Pons (tissue), 1 donor: ENCODE measurements at places on chromosomes 12 and 14.

GRCh38 chr12:28497889-28498411, 307.7 kb downstream of the CCDC91 start:
- DNase-seq, result no peak

DNA sequence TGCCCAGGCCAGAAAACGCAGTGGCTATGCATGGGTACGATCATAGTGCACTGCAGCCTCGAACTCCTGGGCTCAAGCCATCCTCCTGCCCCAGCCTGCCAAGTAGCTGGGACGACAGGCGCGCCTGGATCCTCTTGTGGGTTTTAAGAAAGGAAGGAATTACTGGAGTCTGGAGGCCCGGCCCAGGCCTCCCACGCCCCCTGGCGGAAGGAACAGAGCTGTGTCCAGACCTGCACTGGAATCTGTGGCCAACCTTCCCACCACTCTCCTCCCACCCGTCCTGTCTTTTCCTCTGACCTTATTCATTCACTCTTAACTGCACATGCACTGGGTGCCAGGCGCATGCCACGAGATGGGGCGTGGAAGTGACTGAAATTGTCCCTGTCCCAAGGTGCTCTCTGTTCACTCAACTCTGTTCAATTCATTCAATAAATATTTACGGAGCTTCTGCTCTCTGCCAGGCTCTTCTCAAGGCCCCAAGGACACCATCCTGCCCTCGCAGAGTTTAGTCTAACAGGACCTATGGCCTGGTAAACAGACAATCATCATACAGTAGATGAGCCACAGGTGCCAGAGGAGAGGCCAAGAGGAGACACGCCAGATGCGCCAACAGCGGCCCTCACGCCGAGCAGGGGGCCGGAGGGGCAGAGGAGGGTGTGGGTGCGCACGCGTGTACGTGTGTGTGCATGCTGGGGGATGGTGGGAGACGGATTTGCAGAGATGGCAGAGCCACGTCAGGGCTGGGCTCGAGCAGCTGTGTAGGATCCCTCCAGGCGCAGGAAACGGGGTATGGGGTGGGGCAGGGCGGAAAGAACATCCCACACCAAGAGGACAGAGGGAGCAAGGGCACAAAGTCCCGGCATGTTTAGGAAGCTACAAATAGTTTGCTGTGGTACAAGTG, 13.7 kb upstream of the TMEM106C start:
- peak; percentile 26 for DNase-seq

- no peak for DNase-seq
Measured at GRCh38 chr12:91490667-91491311, 308.2 kb upstream of the DCN start.

- DNase-seq, result no peak
Measured at GRCh38 chr14:97916669-97917568, 1119.7 kb downstream of the VRK1 start.

DNA sequence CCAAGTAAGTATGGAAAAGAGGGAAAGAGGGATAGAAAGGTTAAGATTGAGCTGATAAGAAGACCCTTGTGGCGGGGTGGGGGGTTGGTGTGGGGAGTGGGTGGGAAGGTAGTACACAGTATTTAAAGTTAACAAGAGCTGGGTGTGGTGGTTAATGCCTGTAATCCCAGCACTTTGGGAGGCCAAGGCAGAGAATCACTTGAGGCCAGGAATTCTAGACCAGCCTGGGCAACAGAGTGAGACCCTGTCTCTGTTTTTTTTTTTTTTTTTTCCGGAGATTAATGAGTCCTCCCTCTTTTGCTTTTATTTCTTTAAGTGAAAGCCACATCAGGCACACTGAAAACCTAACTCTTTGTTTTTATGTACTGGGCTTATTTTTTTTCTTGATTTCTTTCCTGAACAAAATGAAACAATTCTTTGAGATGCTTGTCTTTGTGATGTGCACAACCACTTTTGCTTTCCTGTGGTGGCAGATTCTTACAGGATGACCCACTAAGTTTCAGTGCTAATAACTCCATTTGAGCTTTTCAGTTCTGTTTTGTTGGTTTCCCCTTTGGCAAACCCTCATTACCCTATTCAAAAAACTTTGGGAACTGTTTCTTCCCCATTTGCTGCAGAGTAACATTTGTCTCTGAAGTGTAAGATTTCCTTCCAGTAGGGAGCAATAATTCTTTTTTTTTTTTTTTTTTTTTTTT, 54.8 kb downstream of the WNK1 start:
- DNase-seq, result peak; percentile 56

DNA sequence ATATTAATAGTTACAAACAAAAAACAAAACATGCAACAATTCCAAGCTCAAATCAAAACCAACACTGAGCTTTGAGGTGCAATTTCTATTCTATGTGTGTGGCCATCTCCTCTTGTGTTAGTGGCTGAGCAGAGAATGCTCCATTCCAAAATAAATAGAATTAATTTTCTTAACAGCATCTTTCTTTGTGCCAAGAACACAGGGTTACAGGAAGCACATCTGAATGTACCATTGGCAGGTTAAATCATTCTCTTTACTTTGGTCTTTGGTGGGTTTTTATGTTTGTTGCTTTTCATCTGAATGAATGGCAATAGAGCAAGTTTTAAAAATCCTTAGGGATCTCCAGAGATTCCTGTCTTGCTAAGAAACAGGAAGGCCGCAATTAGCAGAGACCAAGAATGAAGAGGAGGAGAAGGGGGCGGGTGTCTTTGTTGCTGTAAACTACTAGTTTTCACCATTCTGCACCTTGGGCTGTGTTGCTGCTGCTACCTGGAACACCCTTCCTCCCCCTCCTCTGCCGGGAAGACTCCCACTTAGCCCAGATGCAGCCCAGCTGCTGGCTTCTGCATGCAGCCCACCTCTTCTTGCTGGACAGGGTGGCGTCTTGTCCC, 165.0 kb downstream of the RGS6 start:
- no peak for DNase-seq

- no peak for DNase-seq
Measured at GRCh38 chr12:57535764-57536596, 11.0 kb downstream of the DCTN2 start.

DNA sequence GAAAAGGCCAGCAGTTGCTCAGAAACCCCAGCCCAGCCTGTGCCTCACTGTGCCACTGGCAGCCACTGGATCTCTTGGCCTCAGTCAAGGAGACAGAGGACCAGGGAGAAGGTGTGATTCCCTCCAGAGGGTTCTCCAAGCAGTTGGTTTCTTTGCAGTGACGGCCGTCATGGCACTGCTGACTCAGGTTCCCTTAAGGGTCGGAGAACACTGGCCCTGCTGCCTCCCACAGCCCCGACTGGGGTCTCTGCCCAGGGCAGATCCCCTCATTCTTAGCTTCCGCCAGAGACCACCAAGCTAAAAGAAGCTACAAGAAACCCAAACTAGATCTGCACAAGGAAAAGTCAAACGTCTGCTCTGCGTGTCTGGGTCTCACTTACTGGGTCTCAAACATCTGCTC, 16.4 kb downstream of the TSPAN11 start:
- no peak for DNase-seq

GRCh38 chr12:69102856-69103255, 136.5 kb upstream of the CPSF6 start:
- DNase-seq, result peak; percentile 56

- DNase-seq, result no peak
Measured at GRCh38 chr12:92624236-92624635, 78.6 kb upstream of the PLEKHG7 start.

- no peak for DNase-seq
Measured at GRCh38 chr12:71896205-71896882, 42.3 kb upstream of the TPH2 start.

- no peak for DNase-seq
Measured at GRCh38 chr12:103745962-103746361, 95.1 kb downstream of the NT5DC3 start.

- DNase-seq, result no peak
Measured at GRCh38 chr12:111238075-111238734, 130.7 kb downstream of the PHETA1 start.

DNA sequence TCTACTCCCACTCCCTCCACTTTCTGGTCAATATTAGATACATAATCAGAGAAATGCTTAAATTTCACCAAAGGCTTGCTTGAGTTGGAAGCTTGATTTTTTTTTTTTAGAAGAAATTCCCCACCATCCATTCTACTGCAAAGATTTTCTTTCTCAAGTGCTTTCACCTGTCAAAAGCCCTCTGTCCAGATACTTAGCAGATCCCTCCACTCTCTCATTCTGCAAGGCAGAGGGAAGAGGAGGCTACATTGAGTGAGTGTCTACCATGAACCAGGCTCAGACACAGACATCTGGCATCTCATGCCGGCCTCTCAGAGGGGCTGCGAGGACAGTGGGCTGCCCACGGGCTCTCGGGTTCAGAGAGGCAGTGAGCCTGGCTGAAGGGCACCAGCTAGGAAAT, 127.6 kb upstream of the GSC start:
- DNase-seq, result no peak

DNA sequence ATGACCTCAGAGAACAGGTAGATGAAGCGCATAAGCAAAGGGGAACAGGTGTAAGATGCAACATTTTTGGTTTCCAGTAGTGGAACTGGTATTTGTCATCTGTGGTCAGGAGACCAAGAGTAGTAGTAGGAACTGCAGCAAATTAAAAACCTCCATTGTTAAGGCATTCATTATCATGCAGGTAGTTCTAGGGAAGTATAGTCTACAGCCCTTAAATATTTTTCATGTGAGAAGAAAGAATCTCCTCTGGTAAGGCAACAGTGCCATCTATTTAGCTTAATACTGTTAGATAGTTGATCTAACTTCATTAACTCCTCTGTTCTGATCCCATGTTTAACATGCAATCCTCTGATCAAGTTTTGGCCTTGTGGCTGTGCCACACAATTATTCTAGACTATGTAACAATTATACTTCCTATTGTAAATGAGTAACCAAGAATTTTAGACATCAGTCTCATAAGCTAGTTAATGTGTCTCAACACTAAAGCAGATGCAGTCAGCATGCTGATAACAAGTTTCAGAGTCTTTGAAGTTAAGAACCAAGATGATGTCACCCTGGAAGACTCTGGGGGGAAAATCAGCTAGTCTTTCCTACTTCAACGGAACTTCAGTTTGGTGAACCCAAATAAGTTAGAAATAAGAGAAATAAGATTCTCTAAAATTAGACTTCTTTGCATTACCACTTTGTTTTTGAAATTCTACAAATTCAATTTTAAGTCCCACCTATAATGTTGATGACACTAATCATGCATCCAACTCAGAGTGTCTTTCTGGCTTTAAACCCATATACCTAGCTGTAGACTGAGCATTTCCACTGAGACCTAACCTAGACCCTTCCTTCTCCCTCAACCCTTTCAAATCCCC, 70.9 kb downstream of the STXBP6 start:
- DNase-seq, result no peak
